ENCODE measurements at places on chromosomes 7 and 10.

DNA sequence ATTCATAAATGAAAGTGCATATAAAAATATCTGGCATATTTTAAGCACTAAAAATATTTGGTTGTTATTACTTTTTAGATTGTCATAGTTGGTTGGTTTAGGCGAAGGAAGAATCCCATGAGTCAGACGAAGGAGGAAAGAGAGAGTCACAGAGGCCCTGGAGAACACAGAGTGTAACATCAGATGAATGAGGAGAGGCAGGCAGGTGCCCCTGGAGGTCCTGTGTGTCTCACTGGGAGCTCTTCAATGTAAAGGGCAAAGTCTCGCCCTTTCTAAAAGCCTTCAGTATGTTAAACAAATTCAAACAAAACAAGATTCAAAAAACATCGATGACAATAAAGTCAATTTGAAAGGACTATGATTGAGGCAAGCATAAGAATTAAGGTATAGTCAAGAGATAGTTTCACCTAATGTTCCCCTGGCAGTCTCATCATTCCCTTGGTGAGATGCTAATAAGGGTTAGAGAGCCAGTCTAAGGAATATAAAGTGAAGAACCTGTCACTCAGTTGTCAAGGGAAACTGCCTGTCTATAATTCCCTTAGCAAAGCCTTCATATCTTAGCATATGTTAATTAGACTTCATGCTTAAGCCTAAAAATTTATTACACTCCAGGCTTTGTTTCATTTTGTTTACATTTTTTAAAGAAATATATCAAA is 194.3 kb downstream of the TPK1 start:
- DNase-seq: no peak

GRCh38 chr7:83161899-83162401 is 734 bp downstream of the PCLO start:
- no peak for DNase-seq

DNA sequence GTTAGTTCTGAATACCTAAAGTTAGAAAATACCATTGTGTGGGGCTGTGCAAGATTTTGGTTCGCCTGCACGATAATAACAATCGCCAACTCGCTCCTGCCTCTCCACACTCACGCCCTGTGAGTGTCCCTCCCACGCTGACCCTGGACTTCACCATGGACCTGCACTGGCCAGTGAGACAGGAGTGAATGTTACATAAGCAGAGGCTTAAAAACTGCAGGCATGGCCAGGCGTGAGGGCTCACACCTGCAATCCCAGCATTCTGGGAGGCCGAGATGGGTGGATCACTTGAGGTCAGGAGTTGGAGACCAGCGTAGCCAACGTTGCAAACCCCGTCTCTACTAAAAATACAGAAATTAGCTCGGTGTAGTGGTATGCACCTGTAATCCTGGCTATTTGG is 68.4 kb downstream of the TCERG1L start:
- no peak for DNase-seq

DNA sequence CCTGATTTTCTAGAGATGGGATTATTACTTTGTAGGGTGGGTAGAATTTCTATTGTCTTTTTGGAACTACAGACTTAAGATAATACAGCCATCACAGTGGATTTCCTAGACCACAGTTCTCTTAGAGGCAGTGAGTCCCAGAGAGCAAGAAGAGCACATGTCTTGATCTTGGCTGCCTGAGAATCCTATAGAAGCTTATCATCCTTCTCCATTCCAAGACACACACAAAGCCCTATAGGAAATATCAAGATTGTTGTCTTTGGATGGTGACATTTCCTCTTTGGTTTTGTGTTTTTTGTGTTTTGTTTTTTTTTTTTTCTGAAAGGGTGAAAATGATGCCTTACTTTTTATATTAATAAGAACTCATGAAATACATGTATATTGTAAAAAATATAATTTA is 143.1 kb downstream of the AHR start:
- DNase-seq: no peak

DNA sequence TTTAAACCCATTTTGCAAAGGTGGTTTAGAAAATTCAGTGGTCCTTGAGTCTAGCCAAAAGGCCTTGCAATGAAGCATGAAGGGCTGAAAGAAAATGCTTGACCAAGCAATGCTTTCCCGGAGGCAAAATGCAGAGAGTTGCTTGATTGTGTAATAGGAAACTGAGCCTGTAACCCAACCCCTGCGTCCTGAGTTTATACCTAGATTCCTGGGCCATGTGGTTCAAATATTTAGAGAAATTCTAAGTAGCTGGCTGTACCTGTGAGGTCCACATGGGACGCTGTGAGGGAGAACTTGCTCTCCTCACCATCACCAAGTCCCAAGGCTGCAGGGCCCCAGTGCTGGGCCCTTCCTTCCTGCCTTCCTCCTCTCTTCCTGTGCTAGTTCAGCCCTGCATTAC is 45.7 kb downstream of the CXCL12 start:
- no peak for DNase-seq

DNA sequence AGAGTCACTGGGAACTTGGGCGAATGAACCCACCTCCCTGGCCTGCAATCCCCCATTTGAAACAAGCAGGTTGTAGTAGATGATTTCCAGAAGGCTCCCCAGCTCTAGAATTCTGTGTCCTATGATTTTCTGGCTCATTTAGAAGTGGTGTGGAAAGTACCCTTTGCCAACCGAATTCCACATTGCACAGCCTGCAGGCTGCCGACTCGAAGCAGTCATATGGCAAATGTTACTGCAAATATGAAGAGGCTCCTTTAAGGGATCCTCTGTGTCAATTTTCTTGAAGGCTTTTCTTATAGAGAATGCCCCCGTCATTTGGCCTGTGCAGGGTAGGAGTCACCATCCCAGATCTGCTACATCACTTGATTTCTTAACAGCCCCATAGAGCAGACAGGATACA is 5.6 kb downstream of the PODXL start:
- DNase-seq: no peak

DNA sequence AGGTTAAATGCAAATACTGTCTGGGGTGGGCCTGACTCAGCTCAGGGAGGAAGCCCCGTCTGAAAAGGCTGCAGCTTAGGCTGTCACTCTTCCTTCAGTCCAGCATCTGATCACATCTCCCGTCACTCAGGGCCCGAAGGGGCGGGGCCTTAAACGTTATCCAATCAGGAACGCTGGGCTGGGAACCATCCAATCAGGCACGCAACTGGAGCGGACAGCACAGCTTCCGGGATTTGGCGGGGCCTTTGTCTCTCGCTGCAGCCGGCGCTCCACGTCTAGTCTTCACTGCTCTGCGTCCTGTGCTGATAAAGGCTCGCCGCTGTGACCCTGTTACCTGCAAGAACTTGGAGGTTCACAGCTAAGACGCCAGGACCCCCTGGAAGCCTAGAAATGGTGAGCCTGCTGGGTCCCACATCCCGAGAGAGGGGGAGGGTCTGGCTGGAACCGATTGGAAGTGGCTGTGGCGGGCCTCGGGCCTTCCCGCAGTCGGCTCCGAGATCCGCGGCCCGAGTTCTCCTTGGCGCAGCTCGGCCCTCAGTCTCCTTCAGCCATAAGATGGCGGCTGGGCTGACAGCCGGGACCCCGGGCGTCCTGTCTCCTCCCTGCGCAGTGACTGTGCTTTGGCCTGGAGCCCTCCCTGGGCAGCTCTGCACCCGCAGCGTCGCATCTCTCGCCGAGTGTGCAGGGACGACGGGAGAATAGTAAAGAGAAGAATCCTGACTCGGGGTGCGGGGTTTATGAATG is at the start of gene ZNF92:
ZNF92 (plus strand) TSS at position 248 of the 744 bp plus-strand sequence; CDS start at position 391, 143 bp downstream.
- peak; percentile 99 for DNase-seq

DNA sequence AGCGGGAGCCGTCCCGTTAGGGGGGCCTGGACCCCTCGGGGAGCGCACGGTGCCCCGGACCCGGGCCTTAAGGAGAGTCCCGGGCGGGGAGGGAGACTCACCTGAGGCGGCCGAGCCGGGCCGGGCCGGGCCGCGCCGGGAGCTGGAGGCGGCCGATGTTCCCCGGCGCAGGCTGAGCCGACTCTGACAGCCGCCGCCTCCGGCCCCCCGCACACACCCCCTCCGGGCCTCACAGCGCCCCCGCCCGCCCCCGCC is at the start of gene ACHE:
ACHE (minus strand) TSS at position 188 of the 255 bp plus-strand sequence. CDS start 1,656 bp downstream, outside the sequence.
- DNase-seq: no peak

- no peak for DNase-seq
Measured at GRCh38 chr7:17131983-17132655, 166.3 kb upstream of the AHR start.

- no peak for DNase-seq
Measured at GRCh38 chr10:101613646-101614045, 25.5 kb downstream of the DPCD start.

GRCh38 chr10:35011771-35012191 is 78.4 kb downstream of the CUL2 start:
- DNase-seq: peak; percentile 37

DNA sequence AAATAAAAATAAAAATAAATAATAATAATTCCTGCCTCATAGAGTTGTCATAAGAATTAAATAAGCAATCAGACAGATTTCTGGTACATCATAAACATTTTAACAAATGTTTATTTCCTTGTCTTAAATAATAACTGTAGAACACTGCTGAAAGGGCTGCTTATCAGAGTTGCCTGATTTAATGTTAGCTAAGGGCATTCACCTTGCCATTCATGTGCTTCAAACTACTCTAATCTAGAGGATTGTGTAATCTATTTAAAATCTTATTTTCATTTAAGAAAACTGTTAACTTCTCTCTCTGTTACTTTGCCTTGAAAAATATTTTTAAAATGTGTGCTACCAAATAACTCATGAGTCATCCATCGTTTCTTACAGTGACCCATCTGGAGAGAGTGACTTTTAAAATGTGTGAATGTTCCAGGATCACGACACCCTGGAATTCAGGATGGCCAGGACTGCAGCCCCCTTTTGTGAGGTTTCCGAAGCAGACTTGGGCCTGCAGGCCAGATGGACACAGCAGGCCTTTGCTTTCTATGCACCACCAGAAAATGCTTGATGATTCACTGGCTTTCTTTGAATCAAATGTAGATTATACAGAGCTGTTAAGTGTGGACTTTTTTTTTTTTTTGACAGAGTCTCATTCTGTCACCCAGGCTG is 109.1 kb upstream of the TNS3 start:
- no peak for DNase-seq

GRCh38 chr10:75234683-75235374 is 928 bp downstream of the COMTD1 start:
- no peak for DNase-seq

- no peak for DNase-seq
Measured at GRCh38 chr10:53395449-53395848, 622.9 kb upstream of the MBL2 start.

DNA sequence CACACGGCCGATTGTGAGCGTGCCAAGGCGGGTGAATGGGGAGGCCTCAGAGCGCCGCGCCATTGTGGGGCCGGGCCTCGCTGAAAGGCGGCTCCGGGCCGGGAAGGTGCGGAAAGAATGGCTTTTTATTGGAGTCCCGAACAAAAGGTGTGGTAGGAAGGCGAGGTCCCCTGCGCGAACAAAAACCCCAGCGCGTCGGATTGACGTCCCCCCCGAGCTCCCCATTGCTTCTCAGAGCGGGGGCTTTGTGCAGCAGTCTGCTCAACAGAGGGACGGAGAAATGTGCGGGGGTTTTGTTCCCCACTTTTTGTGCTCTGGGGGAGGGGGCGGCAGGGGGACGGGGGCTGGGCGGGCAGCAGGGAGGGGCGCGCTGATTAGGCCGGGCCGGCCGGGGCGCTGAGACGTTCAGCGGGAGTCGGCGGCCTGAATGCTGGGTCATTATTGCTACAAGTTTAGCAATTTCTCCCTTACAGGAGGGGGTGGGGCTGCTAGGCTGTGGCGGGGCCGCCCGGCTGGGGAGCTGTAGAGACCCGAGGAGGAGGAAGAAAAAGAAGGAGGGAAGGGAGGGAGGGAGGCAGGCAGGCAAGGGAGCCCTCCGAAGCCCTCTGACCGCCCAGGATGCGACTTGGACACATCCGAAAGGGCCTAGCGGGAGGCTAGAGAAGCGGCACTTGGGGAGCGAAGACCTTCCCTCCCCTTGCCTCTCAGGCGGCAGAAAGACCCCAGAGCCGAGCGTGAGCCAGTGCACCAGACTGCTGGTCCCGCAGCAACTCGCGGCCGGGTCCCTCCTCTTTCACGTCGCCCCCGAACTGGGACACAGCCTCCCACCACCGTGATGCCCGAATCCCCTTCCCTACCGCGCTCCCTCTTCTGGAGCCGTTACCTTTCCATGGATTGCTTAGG is 4.6 kb downstream of the NKX2-3 start:
- no peak for DNase-seq

GRCh38 chr10:51269821-51270220 is 195.5 kb downstream of the PRKG1 start:
- DNase-seq: no peak

GRCh38 chr10:118241229-118242137 is 100.6 kb downstream of the FAM204A start:
- DNase-seq: peak; percentile 82

DNA sequence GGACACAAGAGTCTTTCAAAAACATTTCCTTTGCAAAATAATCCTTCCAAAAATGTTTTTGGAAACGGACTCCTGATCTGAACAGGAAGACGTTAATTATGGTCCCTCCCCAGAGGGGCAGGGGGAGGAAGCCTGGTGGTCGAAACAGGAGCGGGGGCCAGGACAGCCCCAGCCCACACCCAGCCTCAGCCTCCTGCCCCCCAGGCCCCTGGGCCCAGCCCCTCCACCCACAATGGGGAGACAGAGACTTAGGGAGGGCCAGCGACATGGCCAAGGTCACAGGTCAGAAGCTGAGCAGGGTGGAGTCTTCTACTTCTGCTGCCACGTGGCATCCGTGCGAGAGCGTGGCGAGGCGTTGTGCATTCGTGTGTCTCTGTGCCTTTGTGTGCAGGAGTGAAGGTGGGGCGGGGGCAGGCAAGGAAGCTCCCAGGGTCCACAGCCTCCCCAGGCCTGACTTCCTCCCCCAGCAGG is 14.0 kb upstream of the GRIFIN start:
- DNase-seq: no peak

DNA sequence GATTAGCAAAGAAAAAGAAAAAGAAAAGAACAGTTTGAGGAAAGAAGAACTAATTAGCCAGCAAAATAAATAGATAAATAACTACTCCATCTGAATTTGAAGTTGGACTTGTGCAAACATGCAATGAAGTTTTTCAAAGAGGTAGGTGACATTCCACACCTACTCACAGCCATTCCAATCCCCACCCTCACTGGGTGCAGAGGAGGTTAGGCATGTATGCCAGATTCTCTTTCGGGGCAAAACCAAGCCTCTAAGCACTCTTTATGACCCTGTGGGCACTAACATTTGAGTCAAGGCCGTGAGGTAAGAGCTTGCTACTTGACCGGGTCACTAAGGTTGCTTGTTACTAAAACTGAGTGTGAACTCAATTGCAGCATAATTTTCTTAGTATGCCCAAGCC is 108.4 kb upstream of the SEMA3A start:
- no peak for DNase-seq

DNA sequence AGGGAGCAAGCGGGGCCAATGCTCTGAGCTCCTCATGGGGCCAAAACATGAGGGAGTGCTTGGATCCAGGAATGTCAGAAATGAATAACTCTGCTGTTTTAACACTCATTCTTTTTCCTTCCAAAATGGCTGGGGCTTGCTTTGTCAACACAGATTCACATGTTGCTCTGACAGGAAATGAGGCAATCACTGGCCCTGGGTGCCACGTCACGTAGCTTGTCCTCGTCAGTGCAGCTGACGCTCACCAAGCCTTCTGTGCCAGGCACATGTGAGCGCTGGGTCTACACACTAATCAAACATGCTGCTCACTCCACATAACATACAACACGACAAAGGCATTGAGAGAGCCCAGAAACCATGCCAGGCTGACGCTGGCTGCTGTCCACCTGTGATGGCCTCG is 198.9 kb downstream of the WDR37 start:
- DNase-seq: peak; percentile 70

Data from activated naive CD4-positive, alpha-beta T cell treated with anti-CD3 and anti-CD28 coated beads for 36 hours (primary cell).